ENCODE measurements at places on chromosomes 2 and 18.

DNA sequence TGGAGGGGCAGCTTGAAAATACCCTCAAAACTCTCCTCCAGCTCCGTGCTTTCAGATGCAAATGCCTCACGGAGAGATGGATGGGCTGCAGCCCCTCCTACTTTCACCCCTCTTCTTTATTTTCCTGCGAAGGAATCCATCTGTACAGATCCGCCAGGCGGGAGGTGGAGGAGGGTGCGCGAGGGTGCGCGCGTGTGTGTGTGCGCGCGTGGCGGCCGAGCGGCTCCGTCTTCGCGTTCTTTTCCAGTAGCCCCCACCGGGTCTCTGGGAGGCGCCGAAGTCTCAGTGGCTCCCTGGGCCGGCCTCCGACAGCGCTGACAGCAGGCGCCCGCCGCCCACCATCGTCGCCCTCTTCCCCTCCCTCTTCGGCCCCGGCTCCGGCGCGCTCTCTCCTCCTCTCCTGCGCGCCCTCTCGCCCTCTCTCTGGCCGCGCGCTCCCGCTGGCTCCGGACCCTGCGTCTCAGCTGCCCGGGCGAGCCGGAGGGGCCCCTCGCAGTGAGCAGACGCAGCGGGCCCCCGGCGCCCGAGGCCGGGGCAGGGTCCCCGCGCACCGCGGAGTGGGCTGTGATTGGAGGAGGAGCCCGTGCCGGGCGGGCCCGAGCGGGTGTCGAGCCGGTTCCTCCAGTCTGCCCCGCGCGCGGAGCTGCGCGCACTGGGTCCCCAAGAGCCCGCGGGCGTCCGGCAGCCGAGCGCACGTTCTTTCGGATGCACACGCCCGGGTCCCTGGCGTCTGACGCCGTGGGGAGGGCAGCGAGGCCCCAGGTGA, at the start of gene CDH7:
CDH7 (plus strand) TSS at position 624 of the 766 bp plus-strand sequence. CDS start 11,831 bp downstream, outside the sequence.
- no peak for DNase-seq

GRCh38 chr18:32319084-32319483, 129.2 kb downstream of the MEP1B start:
- DNase-seq: no peak

DNA sequence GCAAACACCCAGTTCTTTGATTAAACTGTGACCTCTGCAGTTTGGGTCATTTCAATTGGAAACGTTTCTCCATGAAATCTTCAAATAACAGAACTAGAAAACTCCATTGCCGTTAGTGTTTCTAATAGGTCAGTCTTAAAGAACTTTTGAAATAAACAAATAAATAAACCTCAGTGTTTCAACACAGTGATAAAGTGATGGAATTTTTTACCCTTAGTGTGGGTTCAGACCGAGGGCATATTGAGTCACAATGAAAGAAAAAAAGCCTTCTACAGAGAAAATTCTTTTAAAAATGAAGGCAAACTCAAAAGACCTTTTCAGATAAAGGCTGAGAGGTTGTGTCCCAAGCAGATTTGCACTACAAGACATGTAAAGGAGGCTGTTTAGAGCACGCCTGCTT, 149.6 kb downstream of the NCKAP5 start:
- peak; percentile 52 for DNase-seq

DNA sequence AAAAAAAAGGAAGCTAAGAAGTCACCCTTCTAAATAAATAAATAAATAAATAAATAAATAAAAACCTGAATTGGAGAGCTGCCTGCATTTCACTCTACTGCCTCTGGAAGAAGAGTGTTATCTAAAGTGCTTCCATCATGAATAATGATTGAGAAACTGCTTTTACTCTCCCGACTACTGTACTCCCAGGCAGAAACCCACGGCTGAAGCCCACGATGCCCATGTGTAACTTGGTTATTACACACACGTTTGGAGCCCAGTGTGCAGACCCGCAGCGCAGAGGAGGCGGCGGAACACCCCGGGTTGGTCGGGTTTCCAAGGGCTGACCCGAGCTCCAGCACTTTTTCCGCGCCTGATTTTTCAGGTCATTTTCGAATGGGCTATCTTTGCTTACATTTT, 697 bp upstream of the SPATS2L start:
- DNase-seq: no peak

GRCh38 chr2:96907115-96908041, 37.5 kb upstream of the SEMA4C start:
- DNase-seq: no peak

- peak; percentile 36 for DNase-seq
Observed at GRCh38 chr2:208153156-208153555, 7.2 kb upstream of the CRYGB start.

DNA sequence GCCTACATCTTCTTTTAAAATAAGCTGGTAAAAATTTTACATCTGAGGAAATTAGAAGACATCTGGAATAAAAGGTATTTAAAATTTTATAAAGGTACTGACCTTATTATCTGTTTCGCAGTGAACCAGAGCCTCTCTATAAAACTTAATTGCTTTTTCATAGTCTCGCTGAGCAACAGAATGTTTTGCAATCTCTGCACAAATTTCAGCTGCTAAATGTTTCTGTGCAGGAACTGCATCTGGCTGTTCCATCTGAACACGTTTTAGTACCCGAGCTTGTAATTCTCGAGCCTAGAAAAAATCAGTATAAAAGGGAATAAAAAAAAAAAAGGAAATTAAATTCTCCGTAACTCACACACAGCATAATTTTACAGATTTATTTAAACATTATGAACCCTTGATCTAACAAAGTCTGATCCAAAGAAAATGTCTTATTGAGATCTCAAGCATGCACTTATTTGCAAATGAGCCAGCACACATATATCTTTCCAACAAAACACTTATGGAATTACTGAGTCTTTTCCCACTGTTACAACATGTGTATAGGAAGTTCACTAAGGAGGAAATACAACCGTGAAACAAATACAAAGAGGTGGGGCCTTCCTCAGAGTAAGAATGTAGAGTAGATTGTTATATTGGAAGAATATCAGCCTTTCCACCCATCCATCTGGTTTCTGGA, 51.8 kb downstream of the TTC21B start:
- no peak for DNase-seq

- no peak for DNase-seq
Observed at GRCh38 chr2:74199871-74200305, 1.5 kb downstream of the MTHFD2 start.

DNA sequence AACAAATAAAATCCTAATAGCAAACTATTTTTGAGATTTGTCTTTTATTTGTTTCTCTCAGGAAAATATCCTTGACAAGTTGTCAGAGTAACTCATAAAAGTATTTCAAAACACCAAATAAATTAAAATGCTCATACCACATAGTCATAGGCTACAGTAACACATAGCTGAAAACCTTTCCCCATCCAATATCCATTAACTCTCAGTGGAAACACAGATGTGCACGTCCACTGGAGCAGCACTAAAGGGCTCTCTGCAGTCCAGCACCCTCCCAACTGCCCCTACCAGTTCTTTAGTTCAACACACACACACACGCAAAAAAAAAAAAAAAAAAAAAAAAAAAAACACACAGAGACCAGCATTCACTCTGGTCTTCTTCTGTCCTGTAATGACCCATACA, 879 bp upstream of the XDH start:
- DNase-seq: peak; percentile 27

DNA sequence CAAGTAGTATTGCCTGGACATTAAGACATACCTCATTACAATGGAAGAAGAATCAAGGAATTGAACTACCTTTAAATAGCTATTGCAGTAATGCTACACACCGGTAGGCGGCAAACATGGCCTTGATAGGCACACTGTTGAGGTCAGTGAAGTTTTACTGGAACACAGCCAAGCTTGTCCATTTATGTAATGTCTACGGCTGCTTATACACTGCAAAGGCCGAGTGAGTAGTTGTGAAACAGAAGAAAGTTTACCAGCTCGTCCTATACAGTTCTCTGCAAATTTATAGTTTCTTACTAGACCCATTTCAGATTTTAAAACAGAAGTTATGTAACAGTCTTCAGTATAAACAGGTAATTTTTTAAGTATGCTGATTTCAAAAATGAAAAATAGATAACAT, 38.8 kb downstream of the PPP4R1 start:
- peak; percentile 87 for DNase-seq

DNA sequence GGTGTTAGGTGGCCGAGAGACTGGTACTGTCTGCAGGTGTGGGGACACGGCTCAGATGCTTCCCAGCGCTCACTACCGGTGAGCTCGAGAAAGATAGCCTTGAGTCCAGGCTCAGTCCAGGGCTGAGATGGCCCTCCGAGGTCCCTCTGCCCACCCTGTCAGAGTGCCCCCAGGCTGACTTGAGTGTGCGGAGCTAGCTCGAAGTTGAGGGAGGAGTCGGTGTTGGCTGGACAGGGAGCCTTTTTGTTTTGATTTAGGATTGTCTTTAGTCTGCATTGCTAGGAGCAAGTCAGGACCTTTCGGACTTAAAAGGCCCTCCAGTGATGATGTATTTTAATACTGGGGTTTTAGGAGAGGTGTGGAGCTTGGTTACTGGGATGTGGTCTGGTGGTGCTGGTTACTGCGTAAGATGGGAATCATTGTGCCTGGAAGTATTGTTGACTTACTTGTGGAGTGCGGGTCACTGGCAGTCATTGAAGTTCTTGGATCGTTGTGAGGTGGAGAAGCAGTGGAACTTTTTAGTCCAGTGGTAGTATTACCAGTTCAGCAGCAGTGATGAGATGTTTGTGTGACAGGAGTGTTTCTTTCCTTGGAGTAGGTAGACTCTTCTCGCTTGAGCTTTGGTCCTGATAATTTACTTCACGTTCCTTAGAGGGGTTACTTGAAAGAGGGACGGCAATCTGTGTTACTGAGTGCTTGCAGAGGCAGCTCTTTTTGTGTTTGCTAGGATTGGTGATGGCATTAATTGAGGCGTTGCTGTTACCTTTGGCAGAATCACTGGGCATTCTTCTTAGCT, 633 bp downstream of the KIAA1328 start:
- peak; percentile 44 for DNase-seq

- no peak for DNase-seq
Observed at GRCh38 chr2:178193496-178193822, 853 bp upstream of the OSBPL6 start.

GRCh38 chr2:62687636-62688035, 17.9 kb upstream of the EHBP1 start:
- peak; percentile 70 for DNase-seq

GRCh38 chr2:240170883-240171282, 30.4 kb upstream of the OTOS start:
- DNase-seq: no peak

DNA sequence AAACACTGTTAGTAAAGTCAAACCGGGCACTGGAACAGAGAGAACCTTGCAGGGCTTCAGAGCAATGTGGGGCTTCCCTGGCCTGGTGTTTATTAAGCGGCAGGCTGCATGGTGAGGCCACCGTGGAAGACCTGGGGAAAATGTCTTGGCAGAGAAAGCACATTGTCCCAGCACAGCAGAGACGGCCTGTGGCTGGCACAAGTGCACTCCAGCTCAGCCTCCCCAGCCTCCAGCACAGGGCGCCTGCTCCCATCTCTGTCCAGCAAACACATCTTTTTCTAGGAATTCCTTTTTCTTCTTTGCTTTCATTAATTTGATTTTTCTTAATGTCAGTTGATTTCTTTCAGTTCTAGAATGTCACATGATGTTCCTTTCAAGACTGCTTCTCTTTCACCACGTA, 138.2 kb upstream of the NFATC1 start:
- DNase-seq: no peak

GRCh38 chr2:239311132-239312040, 89.4 kb downstream of the HDAC4 start:
- DNase-seq: no peak

GRCh38 chr2:240353944-240354343, 81.5 kb upstream of the GPC1 start:
- no peak for DNase-seq

- no peak for DNase-seq
Observed at GRCh38 chr2:187855689-187856088, 301.5 kb upstream of the TFPI start.
